Midbrain (tissue), 1 donor: ENCODE measurements at places on chromosomes 2 and 18.

GRCh38 chr2:147548451-147548850 is 296.4 kb upstream of the ACVR2A start:
- no peak for DNase-seq

DNA sequence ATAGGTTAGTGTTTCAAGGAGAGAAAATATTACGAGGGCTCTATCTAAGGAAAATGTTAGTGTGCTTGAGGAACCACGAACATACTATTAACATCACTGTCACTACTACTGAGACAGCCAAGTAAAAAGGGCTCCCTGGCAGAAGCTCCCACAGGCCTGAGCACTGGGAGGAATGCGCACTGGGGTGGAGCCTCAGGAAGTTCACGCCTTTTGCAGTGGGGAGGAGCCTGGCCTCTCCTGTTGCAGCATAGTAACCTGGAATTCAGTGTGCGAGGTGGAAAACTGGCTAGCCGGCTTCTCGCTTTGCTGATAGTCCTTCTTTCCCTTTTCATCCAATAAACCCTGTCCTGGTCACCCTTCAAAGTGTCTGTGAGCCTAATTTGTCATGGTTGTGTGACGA is 250.3 kb downstream of the ERBB4 start:
- no peak for DNase-seq

DNA sequence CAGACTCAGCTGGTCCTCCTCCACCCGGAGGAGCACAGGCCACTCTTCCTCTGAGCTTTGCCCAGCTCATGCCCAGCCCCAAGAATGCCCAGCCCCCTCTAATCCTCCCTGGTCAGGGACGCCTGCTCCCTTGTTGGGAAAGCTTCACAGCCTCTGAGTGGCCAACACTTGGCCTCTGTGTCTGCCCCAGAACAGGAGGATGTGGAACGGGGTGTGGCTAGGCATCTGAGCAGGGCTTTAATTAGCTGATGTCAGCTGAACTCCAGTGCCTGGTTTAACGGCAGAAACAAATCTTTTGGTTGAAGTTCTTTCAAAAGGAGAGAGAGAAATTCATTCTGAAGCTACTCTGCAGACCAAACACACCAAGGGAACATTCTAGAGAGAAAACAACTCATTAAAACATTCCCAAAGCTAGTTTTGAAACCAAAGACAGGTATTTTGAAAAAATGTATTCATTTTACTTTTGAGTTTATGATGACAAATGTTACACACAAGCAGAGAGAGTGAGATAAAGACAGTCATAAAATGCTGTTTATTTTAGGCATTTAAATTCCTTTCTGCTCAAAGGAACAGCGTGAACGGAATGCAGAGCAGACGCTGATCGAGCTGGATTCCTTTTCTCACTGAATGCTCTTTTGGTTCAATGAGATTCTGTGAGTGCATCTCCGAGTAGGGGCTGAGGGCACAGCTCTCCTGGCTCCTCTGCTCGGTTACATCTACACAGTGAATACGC is 63.8 kb downstream of the RTP5 start:
- DNase-seq, result peak; percentile 47

- no peak for DNase-seq
Observed at GRCh38 chr18:79383388-79384056, 12.2 kb upstream of the NFATC1 start.

DNA sequence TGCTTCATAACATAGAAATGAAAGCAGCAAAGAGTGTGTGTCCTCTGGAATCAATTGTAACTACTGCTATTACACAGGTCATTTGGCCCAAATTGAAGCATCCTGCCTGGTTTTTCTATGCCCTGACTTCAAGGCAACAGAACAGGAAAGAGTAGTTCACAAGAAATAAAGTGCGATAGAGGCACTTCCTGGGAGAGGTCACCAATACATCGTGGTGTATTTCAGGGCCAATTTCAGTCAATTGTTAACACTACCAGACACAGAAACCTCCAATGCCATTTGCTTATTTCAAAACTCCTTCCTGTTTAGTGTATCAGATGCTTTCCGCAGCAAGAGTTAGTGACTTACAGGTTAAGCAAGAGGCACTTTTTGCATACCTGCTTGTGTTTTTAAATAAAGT is 292.1 kb downstream of the ETAA1 start:
- no peak for DNase-seq

DNA sequence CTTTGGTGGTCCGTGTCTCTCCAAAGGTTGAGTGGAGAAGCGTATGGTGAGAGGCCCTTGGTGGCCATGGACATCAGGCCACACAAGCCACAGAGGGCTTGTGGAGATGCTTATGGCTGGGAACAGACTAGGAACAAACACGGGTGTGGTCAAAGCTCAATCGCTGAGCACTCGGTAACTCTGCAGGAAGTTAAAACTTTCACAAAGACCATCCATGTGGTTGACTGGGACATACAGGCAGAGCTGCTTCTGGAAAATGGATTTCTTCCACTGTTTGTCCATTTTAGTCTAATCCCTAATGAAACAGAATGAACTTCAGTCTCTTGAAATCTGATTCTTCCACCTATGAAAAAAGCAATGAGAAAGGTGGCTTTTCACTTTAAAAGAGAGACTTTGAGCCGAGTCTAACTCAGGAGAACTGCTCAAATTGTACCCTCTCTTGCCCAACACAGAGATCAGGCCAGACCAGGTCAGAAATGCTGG is 17.7 kb downstream of the GDF7 start:
- DNase-seq, result no peak

DNA sequence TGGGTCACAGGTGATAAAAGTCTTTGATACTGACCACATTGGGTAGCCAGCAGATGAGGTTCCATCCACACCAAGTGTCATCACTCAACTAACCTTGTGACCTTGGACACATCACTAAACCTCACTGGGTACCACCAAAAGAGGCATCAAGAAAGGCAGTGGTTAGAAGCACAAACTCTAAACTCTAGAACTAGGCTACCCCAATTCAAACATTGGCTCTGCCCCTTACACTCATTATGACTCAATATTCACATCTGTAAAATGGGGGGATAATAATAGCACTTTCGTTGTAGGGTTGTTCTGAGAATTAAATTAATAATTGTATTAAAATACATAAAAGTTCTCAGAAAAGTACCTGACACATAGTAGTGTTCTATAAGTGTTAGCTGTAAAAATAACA is 15.8 kb upstream of the SMAD7 start:
- no peak for DNase-seq

GRCh38 chr2:45283764-45284620 is 274.7 kb upstream of the SIX2 start:
- DNase-seq, result no peak

DNA sequence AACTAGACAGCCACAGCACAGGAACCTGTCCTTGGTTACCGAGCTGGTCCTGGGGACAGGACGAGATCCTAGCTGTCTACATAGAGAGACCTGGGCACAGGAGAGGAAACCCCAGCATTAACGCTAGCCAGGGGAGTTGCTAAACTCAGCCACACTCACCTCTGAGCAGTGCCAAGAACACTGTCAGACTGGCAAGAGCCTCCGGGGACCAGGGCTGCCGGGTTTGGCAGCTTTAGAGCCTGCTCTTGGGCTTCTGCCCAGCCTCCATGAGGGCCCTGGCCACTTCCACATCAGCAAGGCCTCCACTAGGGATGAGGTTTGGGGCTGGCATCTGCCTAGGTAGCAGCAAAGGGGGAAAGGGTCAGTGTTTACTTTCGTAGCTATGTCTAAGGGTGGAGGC is 6.7 kb downstream of the TMBIM1 start:
- peak; percentile 65 for DNase-seq

DNA sequence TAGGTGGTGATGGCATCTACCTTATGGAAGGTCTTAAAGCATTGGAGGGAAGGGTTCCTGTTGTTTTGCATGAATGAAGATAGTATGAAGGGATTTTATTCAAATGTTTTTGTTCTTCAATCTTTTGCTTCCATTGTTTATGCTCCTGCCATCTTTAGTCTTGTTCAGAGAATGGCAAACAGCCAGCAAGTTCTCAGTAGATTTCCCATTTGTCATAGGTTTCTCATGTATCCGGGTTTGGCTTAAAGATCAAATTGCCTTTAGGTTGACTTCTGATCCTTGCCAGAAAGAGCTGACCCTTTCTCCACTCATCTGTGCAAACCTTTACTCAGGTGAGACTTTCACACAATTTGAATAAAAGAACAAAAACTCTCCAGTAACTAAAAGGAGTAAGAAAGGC is 44.2 kb upstream of the STAT4 start:
- no peak for DNase-seq

GRCh38 chr2:118154176-118154575 is 65.9 kb downstream of the INSIG2 start:
- no peak for DNase-seq

- DNase-seq, result peak; percentile 11
Observed at GRCh38 chr2:205245652-205246051, 436.6 kb upstream of the NRP2 start.
